ENCODE measurements at places on chromosomes 3 and 15.

DNA sequence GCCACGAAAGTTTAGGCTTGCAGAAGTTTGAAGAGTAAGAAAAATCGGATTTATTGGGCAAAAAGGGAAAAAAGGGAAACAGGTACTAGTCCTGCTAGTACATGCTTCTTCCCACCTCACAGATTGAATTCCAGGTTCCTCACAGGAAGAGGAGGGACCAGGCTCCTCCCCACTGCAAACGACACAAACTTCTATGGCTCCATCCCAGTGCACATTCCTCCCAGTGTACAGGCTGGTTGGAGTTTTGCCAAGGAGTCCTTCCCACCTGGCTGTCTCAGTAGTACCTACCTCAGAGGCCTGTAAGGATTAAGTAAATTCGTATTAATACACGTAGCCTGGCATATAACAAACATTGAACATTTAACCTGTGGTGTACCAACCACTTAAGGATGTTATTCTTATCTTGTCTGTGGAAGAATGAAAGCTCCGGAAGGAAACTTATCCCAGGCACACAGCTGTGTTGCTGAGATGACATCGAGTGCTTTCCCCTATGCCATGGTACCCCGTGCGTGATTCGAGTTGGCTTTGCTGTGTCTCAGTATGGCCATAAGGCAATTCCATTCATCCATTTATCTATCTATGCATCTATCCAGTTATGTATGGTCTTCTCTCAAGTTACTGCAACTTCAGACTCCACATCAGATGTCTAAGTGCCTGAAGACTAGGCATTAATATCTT lies 294.3 kb downstream of the LRTM1 start:
- no peak for DNase-seq

- no peak for DNase-seq
Observed at GRCh38 chr3:107651782-107652181, 129.0 kb downstream of the BBX start.

- no peak for DNase-seq
Observed at GRCh38 chr3:64600246-64600950, 87.4 kb downstream of the ADAMTS9 start.

DNA sequence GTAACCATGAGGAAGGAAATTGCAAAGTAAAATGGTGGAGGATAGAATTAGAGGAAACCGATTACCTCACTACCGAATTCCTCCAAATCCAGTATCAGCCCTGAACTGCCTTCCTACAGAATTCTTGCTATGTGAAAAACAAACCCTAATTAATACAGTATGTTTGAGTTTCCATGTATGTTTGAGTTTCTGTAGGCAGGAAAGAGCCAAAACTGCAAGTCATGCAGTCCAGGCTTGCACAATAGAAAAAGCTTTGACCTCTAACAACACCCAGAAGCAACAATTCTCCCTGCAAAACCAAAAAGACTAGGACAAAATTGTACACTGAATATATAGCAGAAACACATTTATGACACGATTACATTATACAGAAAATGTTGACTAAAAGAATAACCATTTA lies 614.8 kb downstream of the DIPK2A start:
- no peak for DNase-seq

GRCh38 chr3:133277813-133278212 lies 122.0 kb upstream of the BFSP2 start:
- DNase-seq: no peak

GRCh38 chr3:197356741-197357140 lies 58.3 kb upstream of the DLG1 start:
- DNase-seq: no peak

- DNase-seq: no peak
Observed at GRCh38 chr3:129061023-129061887, 676 bp downstream of the GP9 start.

- no peak for DNase-seq
Observed at GRCh38 chr15:60389261-60390077, 8.3 kb downstream of the ANXA2 start.

GRCh38 chr15:100601617-100602063 lies 344 bp downstream of the LINS1 start:
- DNase-seq: no peak

DNA sequence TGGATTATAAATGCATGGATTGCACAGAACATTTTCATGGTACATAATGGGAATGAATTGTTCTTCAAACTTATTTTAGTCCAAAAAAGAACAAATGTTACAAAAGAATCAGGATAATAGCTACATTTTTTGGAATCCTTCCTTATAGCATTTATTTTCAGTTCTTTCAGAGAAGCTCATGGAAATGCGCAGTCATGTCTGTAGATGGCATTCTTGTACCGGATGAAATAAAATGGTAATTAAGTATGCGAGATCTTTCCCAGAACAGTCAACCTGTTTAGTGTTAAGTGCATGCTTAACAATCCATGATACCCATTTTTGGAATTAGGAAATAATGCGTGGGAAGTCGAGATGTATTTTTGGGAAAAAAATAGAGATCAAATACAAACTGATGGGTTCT lies 38.2 kb upstream of the GOLGA8B start:
- no peak for DNase-seq

GRCh38 chr3:13358051-13358450 lies 62.1 kb downstream of the NUP210 start:
- no peak for DNase-seq

- peak; percentile 7 for DNase-seq
Observed at GRCh38 chr3:11718637-11719405, 75.1 kb upstream of the VGLL4 start.

- no peak for DNase-seq
Observed at GRCh38 chr3:54432975-54433374, 310.6 kb downstream of the CACNA2D3 start.
